ENCODE measurements at places on chromosomes 5 and 9.

DNA sequence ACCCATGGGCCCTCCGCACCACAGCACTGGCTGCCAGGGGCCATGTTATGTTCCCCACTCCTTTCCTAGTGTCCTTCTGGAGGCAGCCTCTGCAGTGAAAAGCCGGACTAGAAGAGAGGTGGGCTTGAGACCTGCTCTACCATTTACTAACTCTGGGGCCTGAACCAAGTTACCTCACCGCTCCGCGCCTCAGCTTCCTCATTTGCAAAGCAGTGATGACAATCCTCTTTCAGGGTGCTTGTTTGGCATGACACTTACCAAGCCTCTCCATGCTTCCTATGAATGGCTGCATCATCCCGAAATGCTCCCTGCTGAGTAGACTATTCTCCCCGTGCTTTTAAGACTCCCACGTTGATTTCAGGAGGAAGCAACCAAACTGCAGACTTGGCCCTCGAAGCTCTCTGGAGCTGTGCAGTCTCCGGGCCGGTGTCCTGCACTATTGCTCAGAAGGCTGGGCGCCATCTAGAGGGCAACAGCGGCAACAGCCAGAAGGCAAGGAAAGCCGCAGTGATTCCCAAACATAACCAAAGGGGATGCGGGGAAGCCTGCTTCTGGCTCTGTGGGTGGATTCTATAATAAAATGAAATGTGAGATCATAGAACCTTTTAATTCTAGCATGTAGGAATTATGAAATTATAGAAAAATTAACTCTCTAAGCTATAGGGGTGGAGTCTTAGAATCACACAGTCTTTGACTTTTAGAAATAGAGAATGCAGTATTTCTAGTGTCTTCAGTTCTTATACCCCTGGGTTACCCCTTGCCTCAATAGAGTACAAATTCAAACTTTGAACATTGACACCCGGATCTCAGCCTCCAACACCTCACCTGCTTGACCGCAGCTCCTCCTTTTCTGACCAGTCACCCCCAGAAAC, 599.8 kb upstream of the BRINP1 start:
- peak; percentile 35 for DNase-seq

GRCh38 chr9:132055756-132056155, 23.9 kb downstream of the MED27 start:
- no peak for DNase-seq

DNA sequence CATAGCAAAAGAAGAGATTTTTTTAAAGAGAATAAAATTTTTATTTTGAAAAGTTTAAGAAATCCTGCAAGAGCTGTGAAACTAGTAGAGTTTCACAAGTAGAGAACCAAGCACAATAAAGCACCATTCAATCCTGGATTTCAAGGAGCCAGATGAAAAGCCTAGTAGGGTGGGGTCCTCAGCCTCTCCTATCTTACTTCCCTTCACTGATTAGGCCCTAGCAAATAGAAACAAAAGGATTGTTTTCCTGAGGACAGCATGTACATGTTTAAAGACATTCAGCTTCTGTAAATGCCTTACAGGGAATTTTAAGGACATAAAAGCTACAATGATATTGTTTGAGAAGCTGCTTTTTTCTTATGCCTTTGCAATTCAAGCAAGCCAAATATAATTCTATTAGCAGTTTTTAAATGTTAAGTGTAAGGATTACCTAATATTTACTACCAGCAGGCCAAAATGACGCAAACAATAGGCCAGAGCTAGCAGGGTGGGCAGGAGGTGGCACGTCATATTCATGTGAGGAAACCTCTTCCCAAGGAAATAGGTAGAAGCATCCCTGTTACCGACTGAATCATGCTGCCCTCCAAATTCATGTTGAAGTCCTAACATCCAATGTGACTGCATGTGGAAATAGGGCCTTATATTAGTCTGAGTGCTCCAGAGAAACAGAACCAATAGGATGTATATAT, 337.6 kb downstream of the MLLT3 start:
- DNase-seq = no peak

DNA sequence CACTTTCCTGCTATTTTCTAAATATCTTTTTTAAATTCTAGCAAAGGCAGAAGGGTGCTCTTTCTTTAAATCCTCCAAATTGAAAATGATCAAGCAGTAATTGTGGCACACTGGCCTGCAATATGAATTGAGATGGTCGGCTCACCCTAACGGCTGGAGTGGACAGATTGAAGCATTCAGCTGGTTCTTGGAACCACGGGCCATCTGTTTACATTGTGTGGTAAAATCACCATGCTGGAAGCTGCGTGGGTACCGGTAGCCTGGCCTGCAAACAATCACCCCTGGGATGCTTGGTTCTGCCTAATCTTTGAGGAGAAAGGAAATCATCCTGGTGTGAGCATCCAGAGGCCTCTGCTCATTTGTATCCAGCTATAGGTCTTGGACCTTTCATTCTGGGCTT, 289.3 kb downstream of the ZNF608 start:
- DNase-seq = no peak

- DNase-seq = no peak
Observed at GRCh38 chr9:131813116-131813515, 73.2 kb upstream of the RAPGEF1 start.

DNA sequence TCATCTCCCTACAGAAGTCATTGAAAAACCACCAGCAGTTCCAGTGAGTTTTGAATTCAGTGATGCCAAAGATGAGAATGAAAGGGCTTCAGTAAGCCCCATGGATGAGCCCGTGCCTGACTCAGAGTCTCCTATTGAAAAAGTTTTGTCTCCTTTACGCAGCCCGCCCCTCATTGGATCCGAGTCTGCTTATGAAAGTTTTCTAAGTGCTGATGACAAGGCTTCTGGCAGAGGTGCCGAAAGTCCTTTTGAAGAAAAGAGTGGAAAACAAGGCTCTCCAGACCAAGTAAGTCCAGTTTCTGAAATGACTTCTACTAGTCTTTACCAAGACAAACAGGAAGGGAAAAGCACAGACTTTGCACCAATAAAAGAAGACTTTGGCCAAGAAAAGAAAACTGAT, 90.1 kb downstream of the MAP1B start:
- DNase-seq = no peak

DNA sequence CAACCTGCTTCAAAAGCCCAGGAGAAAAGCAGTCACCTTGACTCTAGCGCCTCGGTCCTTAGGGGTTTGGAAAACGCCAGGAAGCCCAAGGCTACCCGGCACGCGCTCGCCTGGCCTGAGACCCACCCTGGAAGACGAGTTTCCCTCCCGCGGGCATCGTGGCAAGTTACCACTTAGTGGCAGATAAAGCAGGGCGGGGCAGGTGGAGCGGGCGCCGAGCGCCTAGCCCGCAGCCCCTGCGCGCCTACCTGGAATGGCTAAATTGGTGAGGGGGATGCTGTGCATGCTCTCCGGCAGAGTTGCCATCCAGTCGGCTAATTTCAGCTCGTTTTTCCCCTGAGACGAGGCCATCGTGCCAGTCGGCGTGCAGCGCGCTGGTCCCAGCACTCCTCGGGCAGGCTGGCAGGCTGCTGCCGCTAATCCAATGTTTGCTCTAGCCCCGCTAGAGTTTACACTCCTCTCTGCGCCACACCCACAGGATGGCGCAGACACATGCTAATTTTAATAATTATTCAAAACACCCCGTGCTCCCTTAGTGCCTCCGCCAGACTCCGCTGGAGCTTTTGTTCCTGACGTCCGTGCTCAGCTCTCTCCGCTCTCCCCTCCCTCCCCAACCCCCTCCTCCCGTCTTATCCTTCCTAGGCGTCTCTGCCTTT, at the start of gene PLCXD3:
Gene PLCXD3, minus strand, starts transcription at position 426 of the 656 bp plus-strand sequence. Its CDS starts 75 bp downstream, at position 351.
- DNase-seq = no peak

DNA sequence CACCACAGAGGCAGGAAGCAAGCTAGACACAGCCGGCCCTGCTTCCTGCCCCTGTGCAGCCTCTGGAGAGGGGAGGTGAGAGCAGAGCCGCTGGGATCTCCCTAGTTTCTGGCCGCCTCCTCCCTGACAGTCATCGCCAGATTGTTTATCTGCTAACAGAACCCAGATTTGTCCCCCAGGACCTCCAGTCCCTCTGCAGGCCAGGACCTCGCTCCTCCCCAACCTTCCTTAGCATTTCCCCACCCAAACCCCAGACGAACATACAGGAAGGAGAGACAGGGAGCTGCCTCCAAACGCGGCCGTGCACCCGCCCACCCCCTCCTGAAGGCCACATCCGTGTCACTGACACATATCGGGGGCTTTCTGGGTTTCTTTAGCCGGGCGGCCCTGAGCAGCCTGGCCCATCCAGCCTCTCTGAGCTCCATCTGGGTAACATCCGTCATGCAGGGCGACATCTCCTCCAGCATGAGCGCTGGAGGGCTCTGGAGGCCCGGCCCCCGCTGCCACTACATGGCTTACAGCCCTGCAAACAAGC, 47.5 kb downstream of the DBH start:
- no peak for DNase-seq

- no peak for DNase-seq
Observed at GRCh38 chr9:137055385-137056364, 1.8 kb upstream of the ENTPD2 start.

- DNase-seq = no peak
Observed at GRCh38 chr5:173919443-173919842, 31.3 kb downstream of the CPEB4 start.

DNA sequence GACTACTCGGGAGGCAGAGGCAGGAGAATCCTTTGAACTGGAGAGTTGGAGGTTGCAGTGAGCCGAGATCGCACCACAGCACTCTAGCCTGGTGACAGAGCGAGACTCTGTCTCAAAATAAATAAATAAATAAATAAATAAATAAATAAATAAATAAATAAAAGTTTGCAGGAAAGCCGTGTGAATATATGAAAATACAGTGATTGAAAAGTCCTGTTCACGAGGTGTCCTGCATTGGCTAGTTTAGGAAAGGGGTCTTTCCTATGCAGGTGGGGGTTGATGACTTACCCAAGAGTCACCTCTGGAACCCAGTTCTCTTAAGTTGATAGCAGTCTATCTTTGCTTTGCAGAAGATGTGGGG, 7.3 kb downstream of the TENT4A start:
- DNase-seq = no peak

DNA sequence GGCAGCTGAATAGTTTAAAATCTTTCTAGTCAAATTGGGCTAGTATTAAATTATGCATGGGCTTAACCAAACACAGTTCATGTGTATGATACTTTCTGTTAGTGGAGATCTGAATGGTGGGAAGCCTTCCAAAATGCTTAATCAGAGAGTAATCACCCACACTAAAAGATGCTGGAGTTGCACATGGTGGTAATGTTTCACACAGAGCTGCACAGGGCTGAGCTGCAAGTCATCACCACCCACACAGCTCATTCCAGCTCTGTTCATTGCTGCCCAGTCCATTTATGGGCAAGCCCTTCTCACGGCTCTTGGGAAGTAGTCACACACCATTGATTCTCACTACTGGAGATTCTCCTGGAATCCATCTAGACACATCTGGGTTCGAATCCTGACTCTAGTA, 351.5 kb upstream of the KCNN2 start:
- DNase-seq = no peak

DNA sequence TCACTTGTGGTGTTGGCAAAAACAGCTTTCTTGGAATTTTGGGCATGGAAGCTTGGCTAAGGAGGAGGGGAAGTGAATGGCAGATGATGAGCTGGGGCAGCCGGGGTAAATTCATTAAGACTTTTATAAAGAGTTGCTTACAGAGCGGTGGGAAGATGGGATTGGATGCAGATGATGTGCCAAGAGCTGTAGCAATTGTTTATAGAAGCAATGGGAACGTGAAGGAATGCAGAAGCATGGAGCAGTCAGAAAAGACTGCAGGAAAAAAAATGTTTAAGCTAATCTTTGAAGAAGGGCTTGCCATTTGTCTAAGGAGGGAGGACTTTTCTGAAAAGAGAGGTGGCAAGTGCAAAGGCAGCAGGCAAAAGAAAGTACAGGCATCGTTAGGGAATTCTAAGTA, 86.6 kb upstream of the SHISAL2B start:
- DNase-seq = no peak

GRCh38 chr5:35363387-35363965, 133.2 kb upstream of the PRLR start:
- no peak for DNase-seq

DNA sequence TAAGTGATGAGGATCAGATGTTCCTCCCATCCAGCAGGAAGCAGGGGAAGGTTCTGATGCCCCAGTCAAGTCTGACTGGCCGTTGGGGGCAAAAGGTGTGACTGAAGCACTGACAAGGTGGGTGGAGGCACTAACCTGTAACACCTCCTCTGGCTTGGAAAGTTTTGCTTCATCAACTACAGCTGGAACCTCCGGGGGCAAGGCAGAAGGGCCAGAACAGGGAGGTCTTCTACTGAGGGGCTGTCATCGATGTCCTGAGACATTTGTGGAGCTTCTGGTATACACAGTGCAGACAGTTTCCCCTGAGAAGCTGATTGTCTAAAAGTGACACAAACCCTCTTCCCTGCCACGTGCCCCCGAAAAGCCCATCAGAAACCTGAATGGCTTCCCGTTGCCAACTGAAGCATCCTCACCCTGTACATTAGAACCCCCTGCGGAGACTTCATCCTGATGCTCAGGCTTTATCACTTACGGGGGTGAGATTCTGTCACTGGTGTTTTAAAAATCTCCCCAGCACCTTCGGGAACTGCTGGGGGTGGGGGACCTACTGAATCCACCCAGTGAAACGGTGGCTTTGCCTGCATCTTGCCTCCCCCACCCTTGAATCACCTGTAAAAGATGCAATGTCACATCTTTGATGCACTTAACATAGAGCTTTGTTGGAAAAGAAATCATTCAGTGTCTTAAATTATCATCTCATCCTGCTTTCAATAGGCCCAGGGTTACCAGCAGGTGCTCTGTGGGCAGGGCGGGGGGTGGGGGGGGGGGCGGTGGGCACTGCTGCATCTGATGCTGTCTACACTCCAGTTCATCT, 24.6 kb downstream of the TRAF1 start:
- DNase-seq = no peak

- no peak for DNase-seq
Observed at GRCh38 chr5:16579142-16579847, 37.5 kb downstream of the RETREG1 start.

DNA sequence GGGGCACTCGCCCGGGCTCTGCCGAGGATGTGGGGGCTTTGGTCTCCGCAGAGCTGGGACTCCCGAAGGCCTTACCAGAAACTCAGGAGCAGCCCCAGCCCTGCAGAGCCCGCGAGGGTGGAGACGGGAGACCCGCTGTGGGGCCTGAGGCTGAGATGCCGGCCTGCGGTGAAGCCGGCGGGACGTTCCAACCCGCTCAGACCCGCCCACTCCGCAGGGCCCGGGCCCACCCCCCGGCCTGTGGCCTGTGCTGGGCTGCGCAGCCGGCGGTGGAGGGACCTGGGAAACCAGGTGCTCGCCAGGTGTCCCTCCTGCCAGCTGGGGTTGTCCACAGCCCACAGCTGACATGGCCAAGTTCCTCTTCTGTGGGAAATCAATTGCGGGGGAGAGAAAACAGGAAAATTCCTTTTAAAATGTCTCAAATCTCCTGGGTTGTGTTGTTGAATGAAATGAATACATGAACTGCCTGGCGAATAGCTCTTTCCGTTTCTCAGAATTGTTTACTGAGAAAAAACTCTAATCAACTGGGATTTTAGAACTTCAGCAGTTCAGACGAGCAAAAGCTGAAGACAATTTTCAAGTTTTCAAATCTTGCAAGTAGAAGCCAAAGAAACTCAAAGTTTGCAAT, 49.0 kb upstream of the IRX4 start:
- no peak for DNase-seq

GRCh38 chr5:125575171-125575890, 828.9 kb upstream of the ZNF608 start:
- no peak for DNase-seq

All from GM18507 (cell line).